ENCODE measurements at places on chromosomes 2 and 18.

DNA sequence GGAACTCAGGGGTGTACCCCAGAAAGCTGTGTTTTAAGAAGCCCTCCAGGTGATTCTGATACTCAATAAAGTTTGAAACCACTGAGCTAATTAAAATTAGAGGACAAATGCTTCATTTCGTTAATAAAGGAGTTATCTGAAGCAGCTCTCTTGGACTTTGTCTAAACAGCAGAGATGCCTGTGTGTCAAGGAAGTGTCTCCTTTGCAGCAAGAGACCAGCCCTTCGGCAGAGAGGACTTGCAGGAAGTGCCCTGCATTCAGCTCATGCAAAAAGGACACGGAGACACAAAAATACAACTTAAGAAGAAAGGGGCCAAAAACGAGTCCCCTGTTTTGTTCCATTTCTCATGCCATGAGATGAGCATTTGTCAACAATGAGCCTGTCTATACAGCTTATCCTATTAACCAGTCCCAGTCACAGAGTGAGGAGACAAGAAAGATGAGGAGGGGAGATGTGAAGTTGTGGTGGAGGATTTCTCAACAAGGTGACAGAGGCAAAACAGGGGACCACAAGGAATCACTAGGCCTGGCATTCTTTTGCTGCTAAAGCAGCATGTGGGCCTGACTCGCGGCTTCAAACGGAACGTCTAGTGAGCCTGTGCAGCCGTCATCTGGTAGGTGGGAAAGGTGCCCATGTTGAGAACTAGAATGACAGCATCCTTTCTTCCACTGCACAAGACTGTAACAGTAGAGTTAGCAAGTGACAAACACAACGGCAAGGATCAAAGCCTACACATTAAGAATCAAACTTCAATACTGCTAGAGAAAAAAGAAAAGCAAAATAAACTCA lies 152.3 kb downstream of the ANTXR1 start:
- no peak for DNase-seq

- DNase-seq = peak; percentile 50
Observed at GRCh38 chr2:64141674-64142405, 2.4 kb downstream of the PELI1 start.

GRCh38 chr2:176088937-176089842 lies 3.3 kb upstream of the HOXD13 start:
- no peak for DNase-seq

DNA sequence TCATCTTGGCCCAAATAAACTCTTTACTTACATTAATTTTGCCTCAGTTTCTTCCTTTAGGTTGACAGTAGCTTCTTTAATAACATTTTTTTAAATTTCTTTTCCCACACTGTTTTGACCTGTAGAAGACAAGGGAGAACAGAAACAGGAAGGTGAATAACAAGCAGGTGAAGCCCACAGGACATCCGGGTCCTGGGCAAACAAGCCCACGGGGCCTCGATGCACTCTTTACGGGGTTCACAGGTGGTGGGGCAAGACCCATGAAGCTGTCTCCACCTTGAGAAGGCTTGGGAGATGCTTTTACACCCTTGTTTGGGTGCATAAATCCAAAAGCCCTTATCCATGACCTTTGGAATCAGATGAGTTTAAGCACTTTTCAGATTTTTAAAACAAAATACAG lies 301.0 kb upstream of the MGAT5 start:
- no peak for DNase-seq

GRCh38 chr2:80300346-80300745 lies 4.2 kb downstream of the LRRTM1 start:
- DNase-seq = no peak

DNA sequence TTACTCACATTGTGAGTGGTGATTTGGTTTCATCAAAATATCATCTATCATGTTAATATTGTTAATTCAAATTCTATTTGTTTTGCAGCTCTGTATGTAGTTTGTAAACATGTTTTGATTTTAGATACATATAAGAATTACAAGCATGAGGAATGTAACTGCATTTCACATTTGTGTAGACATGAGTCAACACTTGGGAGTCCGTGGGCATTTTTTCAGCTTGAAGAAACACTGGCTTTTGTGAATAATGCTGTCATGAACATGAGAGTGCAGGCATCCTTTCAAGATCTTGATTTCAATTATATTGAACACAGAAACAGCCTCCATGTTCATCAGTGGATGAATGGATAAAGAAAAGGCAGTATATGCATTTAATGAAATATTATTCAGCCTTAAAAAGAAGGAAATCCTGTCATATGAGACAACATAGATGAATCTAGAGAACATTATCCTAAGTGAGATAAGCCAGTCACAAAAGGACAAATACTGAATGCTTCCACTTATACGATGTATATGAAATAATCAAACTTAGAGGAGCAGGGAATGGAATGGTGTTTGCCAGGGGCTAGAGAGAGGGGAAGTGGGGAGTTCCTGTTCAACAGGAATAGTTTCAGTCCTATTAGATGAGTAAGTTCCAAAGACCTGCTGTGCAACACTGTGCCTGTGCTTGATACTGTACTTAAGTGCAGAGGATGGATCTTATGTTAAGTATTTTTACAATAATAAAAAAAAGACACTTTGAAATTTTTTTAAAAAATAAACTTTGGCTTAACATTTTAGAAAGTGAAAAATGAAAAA lies 194.9 kb downstream of the LRATD1 start:
- no peak for DNase-seq

- DNase-seq = no peak
Observed at GRCh38 chr2:158013891-158014290, 87.8 kb upstream of the UPP2 start.

- DNase-seq = peak; percentile 36
Observed at GRCh38 chr2:24793761-24794435, 673 bp downstream of the CENPO start.

GRCh38 chr2:241344925-241345651 lies 11.0 kb upstream of the FARP2 start:
- DNase-seq = no peak

- no peak for DNase-seq
Observed at GRCh38 chr2:219939647-219940046, 312.2 kb downstream of the SLC4A3 start.

- DNase-seq = no peak
Observed at GRCh38 chr2:108938077-108938710, 50.8 kb downstream of the EDAR start.

DNA sequence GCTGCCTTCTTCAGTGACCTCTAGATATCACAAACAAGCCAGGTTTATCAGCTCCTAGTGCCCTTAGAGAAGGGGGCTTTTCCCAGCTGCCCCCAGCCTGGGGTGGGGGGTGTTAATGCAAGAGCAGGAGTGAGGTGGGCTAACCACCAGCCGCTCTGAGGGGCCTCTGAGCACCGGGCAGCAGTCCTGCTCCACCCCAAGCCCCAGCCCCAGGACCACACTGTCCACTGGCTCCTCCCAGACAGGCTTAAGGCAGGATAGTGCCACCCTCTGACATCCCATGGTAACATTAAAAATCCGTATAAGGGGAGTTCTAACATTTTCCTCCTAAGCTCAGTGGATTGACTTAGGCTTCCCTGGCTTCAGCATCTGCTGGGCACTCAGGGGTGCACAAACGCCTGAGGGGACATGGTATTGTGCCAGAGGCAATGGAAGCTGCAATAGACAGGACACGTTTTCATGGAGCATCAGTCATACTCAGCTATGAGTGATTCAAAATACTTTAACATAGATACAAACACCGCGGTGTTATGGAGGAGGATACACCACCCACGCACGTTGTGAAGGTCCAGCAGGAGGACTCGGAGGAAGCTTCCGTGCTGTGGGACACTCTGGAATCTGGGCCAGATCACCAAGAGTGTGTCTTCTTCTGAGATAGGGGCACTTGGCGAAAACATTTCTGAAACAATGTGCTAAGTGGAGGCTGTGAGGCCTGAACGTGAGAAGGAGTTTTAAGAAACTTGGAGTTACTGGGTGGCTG lies 112.7 kb upstream of the EPC2 start:
- DNase-seq = peak; percentile 15

Measured in cardiac fibroblast (primary cell).